ENCODE measurements at places on chromosomes 3 and 15. TPM values are rescaled to one million over a fixed set of nuclear protein-coding genes. Genes with fewer than 3 reads are reported as not detected.

The PYGO1 gene
- total RNA-seq = 5.6 TPM

The VPS8 gene
- total RNA-seq = 5.9 TPM

The PPM1M gene
- 4.2 TPM for total RNA-seq

The PRTG gene
- 10.6 TPM for total RNA-seq

The CADPS gene
- total RNA-seq = not detected

The PP2D1 gene
- total RNA-seq = not detected

The EPHA3 gene
- total RNA-seq = not detected

The CDC25A gene
- 8.9 TPM for total RNA-seq

The IGF2BP2 gene
- total RNA-seq = 10.8 TPM

The TGM5 gene
- total RNA-seq = not detected

The NOX5 gene
- 0.16 TPM for total RNA-seq

The C2CD4B gene
- 0.31 TPM for total RNA-seq

The PLA1A gene
- total RNA-seq = 0.56 TPM

The DPH3 gene
- 25.2 TPM for total RNA-seq

The ECE2 gene
- total RNA-seq = not detected

The NPAP1 gene
- total RNA-seq = not detected

The SLC12A1 gene
- not detected for total RNA-seq

The SNRK gene
- total RNA-seq = 3.6 TPM

The SPINK8 gene
- total RNA-seq = not detected

Data from A549 treated with GW870086 at 1 μM for 4 hours (cell line).